Nucleus accumbens (tissue), 56 donors: ENCODE measurements at places on chromosomes 7 and 10.
A peak's percentile ranks its signal among the peaks of the same experiment; 100 is the strongest.

DNA sequence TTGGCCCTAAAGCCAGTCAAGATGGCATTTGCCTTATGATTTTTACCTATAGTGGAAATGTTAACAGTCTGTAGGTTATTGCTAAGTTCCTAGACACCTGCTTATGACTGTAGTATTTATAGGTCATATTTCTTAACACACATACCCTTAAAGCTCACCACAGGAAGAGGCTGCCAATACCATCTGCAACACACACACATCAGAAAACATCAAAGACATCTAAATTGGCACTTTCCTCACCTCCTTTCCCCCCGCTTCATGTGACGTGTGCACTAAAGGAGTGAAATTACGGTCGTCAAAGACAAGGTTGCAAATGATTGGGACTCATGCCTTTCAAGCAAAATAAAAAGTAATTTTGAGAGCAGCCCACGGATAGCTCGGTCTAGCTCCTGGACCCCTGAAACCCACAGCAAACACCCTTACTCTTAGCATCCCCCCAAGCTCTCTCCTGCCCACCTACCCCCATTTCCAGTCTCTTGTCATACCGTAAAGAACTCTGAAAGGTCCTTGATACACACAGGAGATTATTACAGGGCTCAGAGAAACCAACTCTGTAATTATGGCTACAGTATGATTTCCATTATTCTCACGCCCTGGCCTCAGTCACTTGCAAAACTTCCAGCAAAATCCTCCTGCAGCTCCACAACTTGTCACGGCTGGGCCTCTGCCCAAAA is 90.5 kb downstream of the PLXNA4 start:
- no peak for DNase-seq

GRCh38 chr10:12191715-12192114 is 4.0 kb downstream of the NUDT5 start:
- no peak for DNase-seq

- peak; percentile 96 for DNase-seq
Observed at GRCh38 chr7:73522105-73522872, at the start of gene BAZ1B. TSS of gene BAZ1B (minus strand) at chr7:73522293. CDS start at chr7:73521933, 360 bp downstream.

- no peak for DNase-seq
Observed at GRCh38 chr7:107684947-107685463, 24.4 kb downstream of the SLC26A4 start.

DNA sequence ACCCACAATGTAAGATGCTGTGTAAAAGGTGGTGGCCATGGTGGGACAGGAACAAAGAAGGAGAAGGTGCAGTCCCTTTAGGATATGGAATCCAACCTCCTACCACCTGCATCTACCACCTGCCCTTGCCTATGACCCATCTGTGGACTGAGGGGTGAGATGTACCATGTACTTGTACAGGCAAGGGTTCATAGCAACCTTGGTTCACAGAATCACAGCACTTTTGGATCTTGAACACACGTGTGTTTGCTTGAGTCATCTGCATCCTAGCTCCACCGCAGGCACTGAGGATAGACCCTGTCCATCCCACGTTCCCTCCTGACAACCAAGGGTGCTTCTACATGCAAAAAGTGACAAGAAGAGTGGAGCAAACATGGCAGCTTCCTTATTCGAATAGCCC is 162.3 kb downstream of the GFRA1 start:
- DNase-seq, result no peak

DNA sequence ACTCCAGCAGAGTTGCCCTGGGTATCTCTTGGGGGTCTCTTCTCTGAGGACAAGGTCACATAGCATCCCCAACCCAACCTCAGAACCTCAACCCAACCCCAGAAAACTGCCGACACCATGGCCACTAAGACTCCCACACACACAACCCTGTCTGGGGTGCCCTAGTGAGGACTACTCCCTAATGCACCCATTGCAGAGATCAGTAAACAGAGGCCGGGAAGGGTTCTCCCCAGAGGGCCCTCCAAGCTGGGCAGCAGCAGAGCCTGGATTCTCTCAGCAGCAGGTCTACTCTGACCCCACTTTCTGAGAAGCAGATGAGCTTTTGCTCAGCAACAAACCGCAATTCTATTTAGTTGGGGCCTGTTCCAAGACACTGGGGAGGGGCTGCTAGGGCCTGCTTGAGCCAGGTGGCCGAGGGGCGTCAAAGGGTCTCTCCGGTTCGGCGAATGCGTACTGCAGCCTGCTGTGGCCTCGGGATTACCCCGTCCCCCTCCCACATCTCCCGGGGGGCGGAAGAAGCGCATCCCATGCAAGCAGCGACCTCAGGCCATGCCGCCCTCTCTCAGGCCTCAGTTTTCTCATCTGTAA is 828 bp downstream of the OGDHL start:
- DNase-seq, result no peak

- no peak for DNase-seq
Observed at GRCh38 chr10:6142644-6143043, 53.8 kb downstream of the RBM17 start.
